ENCODE measurements at places on chromosomes 7 and 10. TPM values are rescaled to one million over a fixed set of nuclear protein-coding genes. Genes with fewer than 3 reads are reported as not detected.

GRCh38 chr10:94129393-94130130 is 135.8 kb downstream of the PLCE1 start:
- no peak for DNase-seq

PIK3AP1 gene
- total RNA-seq, result 18.5 TPM

- peak; percentile 58 for DNase-seq
Measured at GRCh38 chr10:92242910-92243671, 47.8 kb downstream of the CPEB3 start.

- no peak for DNase-seq
Measured at GRCh38 chr10:70722820-70723424, 50.6 kb downstream of the ADAMTS14 start.

CALHM1 gene
- not detected for total RNA-seq

Data from HepG2 (cell line).